ENCODE measurements at places on chromosomes 1 and 21.

GRCh38 chr1:206506405-206507283 is 687 bp upstream of the RASSF5 start:
- no peak for DNase-seq

DNA sequence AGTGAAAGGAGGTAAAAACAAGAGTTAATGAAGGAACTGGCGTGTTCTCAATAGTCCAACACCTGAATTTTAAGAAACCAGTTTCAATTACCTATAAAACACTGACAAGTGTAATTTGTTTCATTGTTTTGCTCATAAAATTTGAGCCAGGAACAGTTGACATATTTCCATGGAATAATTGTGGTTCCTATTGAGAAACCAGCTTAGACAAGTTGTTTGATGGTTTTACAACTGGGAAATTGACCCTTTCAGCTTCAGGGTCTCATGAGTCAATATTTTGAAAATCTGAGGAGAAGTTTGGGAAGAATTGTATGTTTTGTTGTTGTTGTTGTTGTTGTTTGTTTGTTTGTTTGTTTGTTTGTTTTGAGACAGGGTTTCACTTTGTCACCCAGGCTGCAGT is 69.1 kb upstream of the GADD45A start:
- peak; percentile 40 for DNase-seq

GRCh38 chr1:27074175-27074780 is 61.6 kb upstream of the TENT5B start:
- peak; percentile 10 for DNase-seq

DNA sequence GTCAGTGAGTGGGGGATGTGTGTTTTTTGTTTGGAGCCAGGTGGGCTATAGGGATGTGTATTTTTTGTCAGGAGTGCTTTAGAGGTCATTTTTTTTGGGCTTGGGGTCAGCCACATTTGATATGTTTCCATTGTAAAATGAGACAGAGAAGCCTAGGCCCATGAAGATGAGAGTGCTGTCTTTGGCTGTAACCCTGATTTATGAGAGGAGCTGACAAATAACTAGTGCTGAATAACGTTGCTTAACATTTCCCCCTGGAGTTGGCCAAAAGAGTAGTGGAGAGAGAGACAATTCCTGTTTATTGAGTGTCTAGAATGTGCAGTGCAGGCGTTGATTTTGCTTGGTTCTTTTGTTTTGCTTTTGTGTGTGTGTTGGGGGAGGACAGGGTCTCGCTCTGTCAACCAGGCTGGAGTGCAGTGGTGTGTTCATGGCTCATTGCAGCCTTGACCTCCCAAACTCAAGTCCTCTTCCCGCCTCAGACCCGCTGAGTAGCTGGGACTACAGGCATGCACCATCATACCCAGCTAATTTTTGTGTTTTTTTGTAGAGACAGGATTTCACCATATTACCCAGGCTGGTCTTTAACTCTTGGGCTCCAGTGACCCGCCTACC is 64.7 kb downstream of the S1PR1 start:
- no peak for DNase-seq

GRCh38 chr1:44084998-44085675 is 33.5 kb upstream of the KLF17 start:
- peak; percentile 86 for DNase-seq

DNA sequence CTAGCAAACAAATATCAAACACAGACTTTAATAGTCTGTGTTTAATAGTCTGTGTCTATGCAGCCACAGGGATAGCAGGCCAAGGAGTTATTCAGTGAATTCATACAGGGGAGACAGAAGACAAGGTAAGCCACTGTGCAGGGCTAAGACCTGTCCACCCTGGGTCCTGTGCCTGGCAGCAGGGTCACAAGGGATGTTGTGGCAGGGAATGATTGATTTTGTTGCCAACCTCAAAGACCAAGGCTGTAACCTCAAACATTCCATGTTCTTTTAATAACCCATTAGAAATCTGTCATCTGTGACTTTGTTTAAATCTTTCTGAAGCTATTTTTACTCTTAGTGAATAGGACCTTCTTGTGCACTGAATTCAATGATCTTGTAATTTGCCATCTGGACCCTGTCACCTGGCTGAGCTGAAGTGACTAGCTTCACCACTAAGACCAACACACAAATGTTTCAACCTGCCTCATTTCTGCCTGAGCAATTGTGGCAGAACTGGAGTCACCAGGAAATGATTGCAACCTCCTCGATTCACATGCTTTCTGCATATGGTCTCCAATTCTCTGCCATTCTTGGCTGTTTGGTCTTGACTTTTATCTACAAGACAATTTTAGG is 154.2 kb downstream of the ASTN1 start:
- DNase-seq = no peak

GRCh38 chr1:156625436-156626078 is 6.3 kb downstream of the HAPLN2 start:
- peak; percentile 30 for DNase-seq

DNA sequence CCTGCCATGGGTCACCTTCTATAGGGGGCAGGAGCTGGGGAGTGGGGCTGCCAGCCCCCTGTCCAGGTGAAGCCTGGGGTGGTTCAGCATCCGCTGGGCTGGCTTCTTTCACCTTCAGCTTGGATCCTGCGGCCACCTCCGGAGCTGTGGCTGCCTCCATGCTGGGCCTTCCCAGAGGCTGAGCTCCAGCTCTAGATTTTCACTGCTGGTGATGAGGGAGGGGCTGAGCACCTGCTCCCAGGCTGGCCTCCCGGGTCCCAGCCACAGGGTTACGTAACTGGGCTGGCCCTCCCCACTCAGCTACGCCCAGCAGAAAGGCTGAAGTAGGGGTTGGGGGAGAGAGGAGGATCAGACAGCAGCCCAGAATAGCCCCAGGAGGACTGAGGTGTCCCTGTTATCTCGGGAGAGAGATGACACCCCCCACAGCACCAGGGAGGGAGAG is at the start of gene MYBPHL:
TSS of gene MYBPHL (minus strand) at position 180 of the 442 bp plus-strand sequence. CDS start at position 160, 20 bp downstream.
- no peak for DNase-seq

- no peak for DNase-seq
Measured at GRCh38 chr1:225847610-225848009, 34.6 kb downstream of the TMEM63A start.

DNA sequence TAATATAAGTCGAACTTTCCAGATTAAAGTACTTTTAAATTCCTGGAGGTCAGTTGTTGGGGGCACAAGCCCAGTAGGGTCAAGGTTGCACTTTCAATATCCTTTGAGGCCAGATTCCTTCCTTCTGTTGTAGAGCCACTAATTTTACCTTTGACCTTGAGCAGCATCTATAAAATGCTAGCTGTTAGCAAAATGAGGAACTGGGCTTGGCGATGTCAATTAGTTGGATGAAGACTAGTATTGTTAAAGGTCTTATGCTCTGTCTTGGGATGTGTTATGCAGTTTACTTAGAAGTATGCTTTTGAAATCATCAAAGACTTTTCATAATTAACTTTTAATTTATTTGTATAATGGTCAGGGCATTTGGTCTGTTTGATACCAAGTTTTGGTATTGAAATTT is 425.9 kb upstream of the PROX1 start:
- no peak for DNase-seq

GRCh38 chr1:154519591-154519991 is 17.4 kb upstream of the SHE start:
- no peak for DNase-seq

DNA sequence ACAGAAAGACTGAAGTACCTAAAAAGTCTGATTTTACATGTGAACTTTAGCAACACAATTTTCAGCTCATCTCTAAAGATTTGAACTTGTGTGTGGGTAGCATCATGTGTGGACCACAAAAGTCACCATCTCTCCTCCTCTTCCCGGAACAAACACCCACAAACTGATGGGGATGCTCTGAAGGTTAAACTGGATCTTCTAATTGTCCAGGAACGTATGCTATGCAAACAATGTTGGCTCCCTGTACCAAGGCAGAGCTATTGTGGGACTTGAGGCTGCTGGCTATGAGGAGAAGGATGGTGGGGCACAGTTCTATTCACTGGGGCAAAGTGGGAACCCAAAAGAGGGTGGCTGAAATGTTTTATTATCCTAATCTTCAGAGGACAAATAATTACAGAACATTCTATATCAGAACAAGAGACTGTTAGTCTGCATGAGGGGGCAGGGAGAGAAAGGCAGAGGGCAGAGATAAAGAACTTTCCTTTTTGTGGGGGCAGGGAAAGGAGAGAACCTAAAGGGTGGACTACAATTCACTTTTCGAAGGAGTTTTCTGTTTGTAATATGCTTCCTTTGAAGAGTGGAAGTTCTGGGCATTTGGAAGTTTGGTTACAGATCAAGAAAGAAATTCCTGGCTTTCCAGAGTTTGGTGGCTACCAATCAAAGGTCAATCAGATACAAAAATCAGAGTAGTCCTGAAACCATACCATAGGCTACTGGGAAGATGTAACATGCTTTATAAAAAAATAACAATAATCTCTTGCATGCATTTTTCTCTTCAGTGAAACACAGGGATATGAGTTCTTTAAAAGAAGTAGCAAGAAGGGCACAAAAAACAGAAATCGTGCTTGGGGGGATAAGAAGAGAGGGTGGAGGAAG is 62.9 kb downstream of the GADD45A start:
- DNase-seq = peak; percentile 89

DNA sequence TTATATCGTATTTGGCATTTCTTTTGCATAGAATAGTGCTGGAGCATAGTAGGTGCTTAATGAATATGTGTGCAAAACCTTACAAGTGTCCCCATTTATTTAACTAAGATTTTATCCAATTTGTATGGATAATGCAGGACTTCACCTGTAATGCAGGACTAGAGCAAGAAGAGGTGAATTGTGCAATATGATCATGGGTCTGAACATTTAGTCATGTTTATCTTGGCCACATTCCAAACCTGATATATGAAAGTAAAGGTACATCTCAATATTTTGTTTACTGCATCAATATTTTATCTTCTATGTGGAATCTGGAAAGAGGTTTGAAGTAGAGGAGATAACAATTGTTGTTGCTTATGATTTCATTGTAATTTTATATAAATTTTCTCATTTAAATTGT is 1626.7 kb upstream of the B3GALT2 start:
- no peak for DNase-seq

DNA sequence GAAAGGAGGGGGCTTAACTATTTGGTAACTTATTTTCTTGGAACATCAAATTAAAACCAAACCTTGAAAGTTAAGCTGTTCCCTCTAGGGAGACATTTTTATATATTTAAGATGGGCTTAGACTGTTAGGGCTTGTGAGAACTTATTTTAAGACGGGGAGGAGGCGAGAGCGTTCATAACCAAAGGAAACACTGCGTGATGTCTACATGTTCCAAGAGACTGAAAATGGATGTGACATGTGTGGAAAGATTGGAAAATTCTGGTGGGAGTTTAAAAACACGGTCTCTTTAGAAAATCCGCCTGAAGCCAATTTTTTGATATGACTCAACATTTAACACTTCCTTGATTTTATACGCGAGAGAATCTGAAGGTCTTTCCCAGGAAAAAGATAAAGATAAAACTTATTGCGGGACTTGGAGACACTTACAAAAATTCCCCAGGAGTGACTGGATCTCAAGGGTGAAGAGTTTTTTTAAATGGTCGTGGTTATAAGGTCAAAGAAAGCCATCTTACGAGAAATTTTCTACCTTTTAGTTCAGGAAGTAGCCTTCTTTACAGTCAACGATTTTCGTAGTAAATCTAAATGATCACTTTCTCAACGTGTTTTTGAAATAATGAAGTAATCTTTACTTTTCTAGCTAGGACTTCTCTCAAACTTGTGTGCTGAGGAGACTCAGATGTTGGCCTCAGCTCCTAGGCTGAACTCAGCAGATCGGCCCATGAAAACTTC is 828 bp downstream of the PNRC2 start:
- peak; percentile 47 for DNase-seq

- DNase-seq = peak; percentile 69
Measured at GRCh38 chr21:33212159-33212851, 17.4 kb upstream of the IFNAR2 start.

- no peak for DNase-seq
Measured at GRCh38 chr1:74681449-74681848, 7.9 kb upstream of the ERICH3 start.

GRCh38 chr1:112850034-112850757 is 105.8 kb downstream of the SLC16A1 start:
- DNase-seq = no peak

DNA sequence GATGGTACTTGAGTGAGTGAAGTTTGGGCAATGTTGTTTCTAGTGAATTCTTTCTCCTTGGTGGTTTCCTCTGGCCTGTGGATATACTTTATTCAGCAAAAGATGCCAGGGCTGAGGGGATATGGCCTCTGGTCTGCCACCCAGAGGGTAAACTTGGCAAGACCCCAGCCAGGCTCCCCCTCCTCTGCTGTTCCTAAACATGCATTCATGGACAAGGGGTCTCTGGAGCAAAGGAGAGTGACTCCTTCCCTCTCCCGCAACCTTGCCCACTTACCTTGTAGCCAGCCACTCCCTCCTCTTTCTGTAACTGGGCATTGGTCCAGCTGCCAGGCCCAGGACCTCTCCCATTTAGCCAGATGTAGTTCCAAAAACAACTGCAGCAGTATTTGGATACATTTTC is 43.8 kb downstream of the RUNX3 start:
- DNase-seq = no peak

DNA sequence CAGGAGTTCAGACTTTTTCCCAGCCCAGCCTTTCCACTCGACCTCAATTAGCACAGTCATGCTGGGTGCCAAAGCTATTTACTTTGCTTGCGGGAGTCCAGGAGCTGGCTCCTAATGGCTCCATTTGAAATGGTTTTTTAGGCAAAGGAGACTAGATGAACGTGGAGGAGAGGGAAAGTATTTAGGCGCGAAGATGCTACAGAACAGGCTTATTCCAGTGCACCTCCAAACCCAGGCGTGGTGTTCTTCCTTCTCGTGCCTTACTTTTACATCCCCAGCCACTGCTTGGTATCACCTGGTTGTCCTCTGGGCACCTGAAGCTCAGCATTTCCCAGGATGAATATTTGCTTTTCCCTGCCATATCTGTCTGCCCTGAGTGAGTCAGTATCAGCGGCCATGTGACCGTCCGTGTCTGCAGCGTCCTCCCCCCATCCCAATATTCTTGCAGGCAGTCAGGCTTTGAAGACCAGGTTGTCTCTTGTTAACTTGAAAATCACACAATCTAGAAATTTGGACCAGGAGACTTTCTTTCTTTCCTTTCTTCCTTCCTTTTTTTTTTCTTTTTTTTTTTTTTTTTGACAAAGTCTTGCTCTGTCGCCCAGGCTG is 198.5 kb downstream of the DYRK1A start:
- peak; percentile 44 for DNase-seq

DNA sequence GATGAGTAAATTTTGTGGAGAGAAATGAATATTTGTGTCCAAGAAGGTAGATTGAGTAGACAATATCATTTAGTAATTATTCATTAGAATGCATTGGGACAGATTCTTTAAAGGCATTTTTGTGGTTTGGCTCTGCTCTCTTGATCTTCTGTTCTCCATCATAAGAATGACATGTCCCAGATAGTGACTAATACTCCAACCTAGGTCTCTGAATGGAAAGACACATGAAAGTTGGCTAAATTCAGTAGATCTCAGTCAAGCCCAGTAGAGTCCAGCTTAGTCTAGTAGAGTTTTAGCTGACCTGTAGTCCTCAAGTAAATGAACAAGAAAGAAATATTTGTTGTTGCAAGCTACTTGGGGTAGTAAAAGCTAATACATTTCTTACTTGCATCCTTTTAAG is 61.8 kb upstream of the DNAH14 start:
- peak; percentile 42 for DNase-seq

- DNase-seq = peak; percentile 58
Measured at GRCh38 chr1:48093696-48094528, 96.7 kb upstream of the TRABD2B start.

- DNase-seq = peak; percentile 32
Measured at GRCh38 chr1:236020359-236021219, 44.3 kb downstream of the NID1 start.
